GM23248 (cell line): ENCODE measurements at places on chromosomes 3 and 15. TPM values are rescaled to one million over a fixed set of nuclear protein-coding genes. Genes with fewer than 3 reads are reported as not detected.

DNA sequence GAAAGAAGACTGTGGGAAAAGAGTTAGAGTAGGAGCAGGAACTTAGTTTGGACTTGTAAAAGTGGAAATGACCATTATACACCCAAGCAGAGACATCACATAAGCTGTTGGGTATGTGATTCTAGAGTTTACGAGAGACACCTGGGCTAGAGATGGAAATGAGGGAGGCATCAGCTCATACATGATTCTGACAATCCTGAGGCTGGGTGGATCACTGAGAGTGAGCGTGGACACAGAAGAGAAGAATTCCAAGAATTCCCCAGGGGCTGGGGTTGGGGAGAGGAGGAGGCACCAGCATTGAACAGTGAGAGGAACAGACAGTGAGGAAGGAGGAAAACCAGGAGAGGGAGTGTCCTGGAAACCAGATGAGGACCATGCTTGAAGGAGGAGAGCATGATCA, 113.5 kb downstream of the KCNAB1 start:
- H3K36me3 ChIP-seq: no peaks in the 10 kb centered on the region
- no peak for DNase-seq
- no peak overlapping the region for H3K27ac ChIP-seq
- no peaks in the 10 kb centered on the region for H3K4me1 ChIP-seq
- 0 out of 2 replicates have a peak, but pooled peaks cover 2% of the 10 kb centered on the region for H3K27me3 ChIP-seq

GRCh38 chr15:65286069-65286703, 497 bp downstream of the PARP16 start:
- peaks cover 9% of the 10 kb centered on the region for H3K4me1 ChIP-seq
- peak overlapping the region; percentile 28 for H3K27ac ChIP-seq
- H3K36me3 ChIP-seq: no peaks in the 10 kb centered on the region
- H3K27me3 ChIP-seq: no peaks in the 10 kb centered on the region
- peak overlapping the region; percentile 81 for H3K4me3 ChIP-seq
- peak; percentile 61 for DNase-seq

DNA sequence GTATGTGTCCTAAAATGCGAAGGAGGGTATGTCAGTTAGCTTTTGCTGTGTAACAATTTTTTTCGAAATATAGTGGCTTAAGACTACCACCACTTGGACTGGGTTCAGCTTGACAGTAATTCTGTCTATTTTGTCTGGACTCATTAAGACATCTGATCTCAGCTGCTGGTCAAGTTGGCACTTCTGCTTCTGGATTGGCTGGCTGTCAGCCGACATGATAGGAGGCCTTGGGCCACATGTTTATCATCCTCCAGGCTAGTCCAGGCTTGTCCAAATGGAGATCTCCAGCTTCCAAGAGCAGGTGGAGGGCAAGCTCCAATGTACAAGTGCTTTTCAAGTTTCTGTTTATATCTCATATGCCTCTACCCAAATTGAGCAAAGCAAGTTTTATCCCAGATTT, 95.9 kb downstream of the GALK2 start:
- no peak overlapping the region for H3K4me3 ChIP-seq
- no peak for DNase-seq
- H3K4me1 ChIP-seq: peaks cover 13% of the 10 kb centered on the region
- no peaks in the 10 kb centered on the region for H3K36me3 ChIP-seq

- H3K36me3 ChIP-seq: no peaks in the 10 kb centered on the region
- H3K27me3 ChIP-seq: peaks cover 14% of the 10 kb centered on the region
- no peak overlapping the region for H3K4me3 ChIP-seq
- no peaks in the 10 kb centered on the region for H3K4me1 ChIP-seq
- H3K27ac ChIP-seq: no peak overlapping the region
- peak; percentile 17 for DNase-seq
Observed at GRCh38 chr3:122952520-122952919, 75.0 kb downstream of the SEMA5B start.

GRCh38 chr3:190166948-190167347, 46.3 kb upstream of the P3H2 start:
- H3K27me3 ChIP-seq: no peaks in the 10 kb centered on the region
- H3K4me3 ChIP-seq: no peak overlapping the region
- H3K36me3 ChIP-seq: no peaks in the 10 kb centered on the region

DNA sequence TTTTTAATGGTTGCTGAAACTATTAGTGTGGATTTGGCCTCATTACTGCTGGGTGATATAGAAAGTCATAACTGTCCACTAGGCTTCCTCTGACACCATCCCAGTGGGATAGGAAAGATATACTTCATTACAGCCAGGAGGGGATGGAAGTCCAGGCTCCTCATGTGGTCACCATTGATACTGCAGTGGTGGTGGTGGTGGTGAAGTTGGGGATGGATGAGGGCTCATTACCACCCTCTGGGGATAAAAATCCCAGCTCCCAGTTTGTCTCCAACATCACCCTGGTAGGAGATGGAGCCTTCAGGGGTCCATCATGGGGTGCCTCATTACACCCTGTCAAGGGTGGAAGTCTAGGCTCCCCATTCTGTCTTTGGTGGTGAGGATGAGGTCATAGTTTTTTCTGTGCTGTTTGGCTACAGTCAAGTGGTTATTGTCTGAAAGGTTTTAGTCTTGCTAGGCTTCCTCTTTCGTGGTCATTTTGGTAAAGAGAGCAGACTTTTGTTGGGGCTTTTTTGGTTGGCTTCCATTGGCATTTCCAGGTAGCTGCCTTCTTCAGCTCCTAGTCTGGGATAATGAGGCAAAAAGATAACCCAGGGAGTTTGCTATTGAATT, 30.1 kb upstream of the FILIP1L start:
- DNase-seq: no peak
- H3K27me3 ChIP-seq: no peaks in the 10 kb centered on the region
- no peak overlapping the region for H3K4me3 ChIP-seq
- no peaks in the 10 kb centered on the region for H3K36me3 ChIP-seq
- no peak overlapping the region for H3K27ac ChIP-seq

GRCh38 chr3:100880845-100881244, 112.4 kb downstream of the ABI3BP start:
- peak; percentile 60 for DNase-seq
- no peak overlapping the region for H3K4me3 ChIP-seq

The CLDN18 gene
- not detected in 2 replicates for total RNA-seq

The IGDCC3 gene
- 0.13 TPM in 1 of 2 replicates, not detected in the other for total RNA-seq
